ENCODE measurements at places on chromosomes 12 and 14.

DNA sequence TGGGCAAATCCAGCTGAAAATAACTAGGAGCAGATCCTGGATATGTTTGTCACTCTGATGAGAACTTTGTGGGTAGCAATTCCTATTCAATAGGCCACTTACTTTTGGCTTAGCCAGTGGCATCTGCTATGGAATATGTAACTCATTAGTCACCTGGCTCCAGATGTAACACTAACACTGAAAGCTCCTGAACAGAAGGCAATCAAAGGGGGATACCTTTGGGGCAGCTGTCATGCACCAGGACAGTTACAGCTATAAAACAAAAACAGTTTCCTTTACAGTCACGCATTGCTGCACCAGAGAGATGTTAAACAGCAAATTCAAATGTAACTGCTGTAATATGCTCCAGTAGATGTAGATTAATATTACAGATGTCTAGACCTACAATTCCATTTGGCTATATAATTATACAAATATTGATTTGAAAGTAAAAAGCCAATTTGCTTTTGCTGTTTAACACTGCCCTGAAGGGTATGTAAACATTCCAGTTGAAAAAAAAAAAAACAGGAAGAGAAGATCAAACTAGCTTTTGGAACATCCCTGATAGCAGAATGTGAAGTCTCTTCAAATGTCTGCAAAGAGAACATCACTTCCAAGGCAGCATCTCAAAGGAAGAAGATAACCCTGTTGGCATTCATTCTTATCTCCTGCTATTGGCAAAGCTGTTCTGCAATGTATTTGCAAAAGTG, 18.4 kb downstream of the RACGAP1 start:
- peak; percentile 27 for DNase-seq

- peak; percentile 47 for DNase-seq
These were observed 107.4 kb downstream of the AEBP2 start for GRCh38 chr12:19546611-19547162.

DNA sequence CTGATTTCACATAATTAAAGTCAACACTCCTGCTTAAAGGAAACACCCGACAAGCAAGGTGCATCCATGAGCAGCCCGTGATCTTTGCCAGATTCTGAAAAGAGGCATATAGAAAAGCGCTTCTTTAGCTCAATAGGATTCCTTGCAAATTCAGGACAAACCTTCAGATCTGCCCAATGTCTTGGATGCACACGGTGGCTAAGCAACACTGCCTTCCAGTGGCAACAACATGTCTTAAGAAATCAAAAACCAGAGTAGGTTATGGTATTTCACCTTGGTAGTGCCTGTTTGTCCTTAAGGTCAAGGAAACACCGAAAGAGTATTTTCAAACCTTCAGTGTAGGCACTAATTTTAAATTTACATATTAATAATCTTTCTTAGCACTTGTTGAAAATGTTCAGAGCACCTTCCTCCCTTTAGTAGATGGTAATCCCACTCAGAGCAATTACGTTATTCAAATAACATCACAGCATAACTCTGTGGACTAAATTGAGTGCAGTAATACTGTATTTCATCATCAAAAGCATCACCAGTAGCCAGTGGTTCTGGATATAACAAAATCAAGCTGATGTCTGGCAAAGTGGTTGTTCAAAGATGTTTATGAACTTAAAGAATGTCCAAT, 58.0 kb upstream of the CDKN3 start:
- peak; percentile 45 for DNase-seq

- no peak for DNase-seq
These were observed 118.6 kb downstream of the CRACR2A start for GRCh38 chr12:3634348-3634747.

DNA sequence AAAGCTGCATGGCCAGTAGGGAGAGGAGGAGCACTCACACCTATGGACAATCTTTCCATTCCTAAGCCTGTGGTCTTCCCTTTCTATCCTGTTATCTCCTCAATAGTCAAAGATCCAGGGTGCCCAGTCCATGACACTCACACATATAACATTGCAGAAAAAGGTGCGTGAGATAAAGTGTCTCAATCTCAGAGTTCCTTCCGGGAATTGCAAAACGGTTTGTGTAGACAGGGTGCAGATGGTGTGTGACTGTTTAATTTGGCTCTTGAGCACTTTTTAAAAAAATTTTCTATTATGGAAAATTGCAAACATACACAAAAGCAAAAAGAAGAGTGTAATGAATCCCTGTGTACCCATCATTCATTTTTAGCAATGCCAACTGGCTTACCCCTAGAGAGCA, 1493.6 kb downstream of the AACS start:
- no peak for DNase-seq

GRCh38 chr12:46087916-46088439, 97.6 kb upstream of the SCAF11 start:
- DNase-seq = no peak

GRCh38 chr14:99609245-99610170, 5.5 kb upstream of the CCDC85C start:
- DNase-seq = peak; percentile 24

DNA sequence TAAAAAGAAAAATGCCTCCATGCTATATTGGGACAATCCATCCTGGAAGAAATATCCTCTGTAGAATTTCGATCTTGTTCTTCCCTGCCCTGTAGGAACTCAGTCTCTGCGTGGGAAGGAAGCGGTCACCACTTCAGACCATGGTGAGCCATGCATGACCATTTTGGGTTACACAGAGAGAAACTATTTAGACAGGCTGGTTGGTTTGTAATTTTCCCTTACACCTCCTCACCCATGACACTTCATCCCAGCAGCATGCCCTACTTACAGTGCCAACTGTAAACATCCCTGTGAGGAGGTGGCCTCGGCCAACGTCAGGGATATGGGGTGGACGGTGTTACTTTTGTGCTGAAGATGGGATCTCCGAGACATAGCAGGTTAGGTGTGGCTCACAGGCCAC, 121.4 kb downstream of the SMOC1 start:
- no peak for DNase-seq

- no peak for DNase-seq
These were observed 29.4 kb upstream of the SNRPF start for GRCh38 chr12:95829395-95829794.

DNA sequence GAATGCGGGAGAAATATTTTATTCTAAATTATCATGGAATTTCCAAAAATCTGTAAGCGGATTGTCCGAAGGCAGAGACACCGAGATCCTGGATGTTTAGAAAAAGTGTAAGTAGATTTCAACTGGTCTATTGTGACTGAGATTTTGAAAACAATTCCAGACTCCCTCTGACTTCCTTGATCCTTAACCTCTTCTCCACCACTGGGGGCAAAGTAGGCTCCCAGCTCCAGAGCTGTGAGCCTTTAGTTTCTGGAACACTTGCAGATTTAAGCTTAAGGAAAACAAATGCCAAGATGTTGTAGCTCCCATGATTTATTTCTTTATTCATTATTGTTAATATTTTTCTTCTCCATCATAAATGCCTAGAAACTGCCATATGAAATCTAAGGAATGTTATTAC, 1320.5 kb upstream of the SEL1L start:
- DNase-seq = no peak

GRCh38 chr14:74627076-74627475, 15.0 kb upstream of the LTBP2 start:
- DNase-seq = no peak

DNA sequence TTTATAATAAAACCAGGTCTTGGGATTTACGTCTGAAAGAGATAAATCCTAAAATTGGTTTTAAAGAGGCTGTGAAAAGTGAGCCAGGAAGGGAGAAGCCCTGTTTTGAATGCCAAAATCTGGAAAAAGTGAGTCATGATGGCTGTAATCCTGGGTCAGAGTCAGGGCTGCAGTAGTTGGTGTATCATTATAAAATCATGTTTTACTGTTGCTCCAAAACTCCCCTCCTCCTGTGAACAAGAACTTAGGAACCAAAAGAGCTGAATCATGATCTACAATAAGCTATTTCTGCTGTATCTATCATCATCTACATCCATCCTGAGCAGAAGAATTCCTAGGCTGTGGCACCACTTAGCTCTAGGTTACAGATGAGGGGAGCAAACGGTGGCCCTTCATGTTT, 79.3 kb downstream of the LMO3 start:
- DNase-seq = peak; percentile 51

- no peak for DNase-seq
These were observed 25.9 kb upstream of the DHRS2 start for GRCh38 chr14:23610090-23610814.

DNA sequence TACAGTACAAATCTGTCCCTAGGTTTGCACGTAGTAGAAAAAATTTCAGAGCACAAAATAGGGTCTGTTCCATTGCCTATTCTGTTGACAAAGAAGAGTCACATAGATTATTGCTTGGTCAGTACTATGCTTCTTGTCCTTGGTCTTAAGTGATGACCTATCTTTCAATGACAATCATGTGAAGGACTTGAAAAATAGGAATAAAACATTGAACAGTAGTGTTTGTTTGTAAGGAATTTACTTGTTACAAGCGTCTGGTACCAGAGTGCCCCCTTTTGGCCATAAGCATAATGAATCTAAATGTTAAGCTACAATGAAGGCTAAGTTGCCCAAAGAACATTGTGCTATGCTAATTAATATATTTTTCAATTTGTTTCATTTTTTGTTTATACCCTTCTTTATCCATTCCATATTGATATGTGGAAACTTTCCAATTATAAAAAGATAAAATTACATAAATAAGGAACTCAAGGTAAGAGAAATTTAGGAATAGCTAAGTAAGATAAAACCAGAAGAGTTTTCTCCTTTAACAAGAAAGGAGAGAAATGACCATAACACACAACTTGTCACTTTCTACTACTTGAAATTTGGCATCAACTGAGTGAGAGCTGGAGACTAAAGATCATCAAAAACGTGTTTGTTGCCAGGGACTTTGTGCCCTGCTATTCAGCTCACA, 204.7 kb downstream of the EPS8 start:
- peak; percentile 69 for DNase-seq

- DNase-seq = no peak
These were observed 37.0 kb upstream of the PPM1H start for GRCh38 chr12:62971769-62972525.

GRCh38 chr12:77249892-77250291, 184.5 kb upstream of the E2F7 start:
- DNase-seq = no peak

Measured in fibroblast of skin of scalp (primary cell).